ENCODE measurements at places on chromosomes 3 and 15.

GRCh38 chr3:15979495-15979894 lies 181.7 kb upstream of the ANKRD28 start:
- no peak for DNase-seq

- no peak for DNase-seq
Observed at GRCh38 chr15:45572617-45573016, 14.6 kb upstream of the BLOC1S6 start.

DNA sequence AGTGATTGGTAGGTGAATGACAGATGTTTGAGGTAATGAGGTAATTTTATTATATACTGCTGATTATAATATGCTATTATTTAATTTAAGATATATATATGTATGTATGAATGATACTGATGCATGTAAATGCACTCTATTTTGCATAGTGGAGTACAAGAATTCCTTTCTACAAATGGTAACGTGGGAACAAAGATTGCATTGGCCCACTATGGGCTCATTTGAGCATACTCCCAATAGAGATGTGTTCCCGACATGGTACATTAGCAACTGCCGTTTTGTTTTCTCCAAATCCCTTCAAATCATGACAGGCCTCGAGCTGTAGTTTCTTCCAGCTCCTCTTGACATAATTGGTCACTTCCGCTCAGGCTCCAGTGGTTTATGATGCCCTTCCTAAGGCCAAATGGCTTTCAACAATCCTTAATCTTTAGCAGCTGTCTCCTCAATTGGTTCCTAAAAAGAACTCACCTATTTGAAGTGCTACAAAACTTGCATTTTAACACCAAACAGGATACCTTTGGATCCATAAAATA lies 266.1 kb downstream of the ADAMTSL3 start:
- DNase-seq, result no peak

- DNase-seq, result no peak
Observed at GRCh38 chr3:157248590-157249422, 88.9 kb upstream of the CCNL1 start.

- no peak for DNase-seq
Observed at GRCh38 chr3:126287536-126288241, 69.5 kb downstream of the KLF15 start.

- DNase-seq, result no peak
Observed at GRCh38 chr3:14543446-14543845, 3.3 kb upstream of the GRIP2 start.

DNA sequence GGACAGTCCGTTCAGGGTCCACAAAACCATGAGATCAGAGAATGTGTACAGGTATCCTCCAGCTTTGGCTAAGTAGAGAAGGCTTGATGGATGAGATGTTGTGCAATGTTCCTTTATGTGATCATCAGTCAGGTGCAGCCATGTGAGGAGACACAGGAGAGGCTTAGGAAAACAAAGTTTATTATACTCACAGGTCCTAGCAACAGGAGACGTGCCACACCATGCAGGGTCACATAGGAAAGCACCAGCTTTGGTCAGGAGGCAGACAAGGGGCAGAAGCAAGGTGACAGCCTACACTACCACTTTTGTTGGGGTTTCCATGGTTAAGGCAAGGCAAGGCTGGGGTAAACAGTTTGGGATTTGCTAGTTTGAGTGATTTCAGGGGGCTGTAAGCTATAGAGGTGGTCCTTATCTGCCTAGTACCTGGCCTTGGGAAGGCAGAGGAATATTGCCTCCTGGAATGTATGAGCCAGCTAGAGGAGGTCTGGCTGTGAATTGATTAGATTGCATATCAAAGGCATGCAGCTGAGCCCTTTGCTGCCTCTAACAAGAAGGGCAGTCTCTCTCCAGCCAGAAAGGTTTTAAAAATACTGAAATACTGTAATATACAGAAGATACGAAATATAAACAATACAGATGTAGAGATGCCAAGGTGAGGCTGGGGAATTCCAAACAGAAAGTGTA lies 248.6 kb downstream of the RYR3 start:
- no peak for DNase-seq

DNA sequence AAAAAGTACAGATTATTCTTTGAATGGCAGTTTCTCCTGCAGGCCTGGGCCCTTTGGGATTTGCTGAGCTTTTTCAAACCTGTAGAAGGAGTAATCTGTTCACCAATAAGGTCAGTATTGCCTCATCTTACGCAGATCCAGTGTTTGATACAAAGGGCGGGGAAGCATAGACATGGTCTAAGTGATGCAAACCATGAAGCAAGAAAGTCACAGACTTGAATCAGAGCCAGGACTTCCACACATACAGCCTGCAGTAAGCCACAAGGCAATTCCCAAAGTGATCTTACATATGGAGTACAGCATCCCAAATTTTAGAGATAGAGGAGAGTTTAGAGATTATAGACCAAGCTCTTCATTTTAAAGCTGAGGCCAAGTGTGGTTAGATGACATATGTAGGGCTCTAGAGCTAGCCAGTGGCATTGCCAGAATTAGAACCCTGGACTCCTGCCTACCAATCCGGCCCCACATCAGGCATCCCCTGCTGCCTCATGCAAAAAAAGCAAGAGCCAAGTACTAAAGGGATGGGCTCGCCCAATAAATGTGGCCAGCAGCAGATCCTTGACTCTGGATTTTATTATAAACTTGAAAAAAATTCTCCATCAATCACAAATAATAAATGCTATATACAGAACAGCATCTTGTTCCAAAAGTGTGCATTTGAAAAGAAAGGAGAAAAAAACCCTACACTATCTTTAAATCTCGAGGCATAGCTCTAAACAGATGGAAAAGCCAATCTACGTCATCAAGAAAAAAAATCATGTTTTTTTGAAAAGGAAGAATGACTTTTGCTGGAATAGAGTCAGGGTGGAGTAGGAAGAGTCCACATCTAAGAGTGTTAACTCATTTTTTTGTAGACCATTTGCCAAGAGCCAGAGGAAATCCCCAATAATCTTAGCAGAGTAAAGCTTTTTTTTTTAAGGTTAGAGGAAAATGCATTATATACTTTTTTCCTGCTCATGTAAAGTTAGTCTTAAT lies 24.0 kb downstream of the ABI3BP start:
- no peak for DNase-seq

DNA sequence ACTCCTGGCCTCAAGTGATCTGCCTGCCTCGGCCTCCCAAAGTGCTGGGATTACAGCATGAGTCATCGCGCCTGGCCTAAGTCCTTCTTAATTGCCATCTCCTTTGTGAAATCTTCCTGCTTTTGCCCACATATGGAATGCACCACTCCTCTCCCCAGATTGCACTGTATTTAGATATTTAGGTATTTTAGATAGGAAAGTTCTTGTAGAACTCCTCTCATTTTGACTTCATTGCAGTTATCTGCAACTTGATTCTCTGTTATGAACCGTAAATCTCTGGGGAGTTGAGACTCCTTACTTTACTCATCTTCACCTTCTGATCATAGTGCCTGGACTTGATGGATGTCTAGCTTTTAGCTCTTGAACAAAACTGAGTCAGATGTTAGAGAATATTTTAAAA lies 150.7 kb downstream of the AKAP13 start:
- no peak for DNase-seq

DNA sequence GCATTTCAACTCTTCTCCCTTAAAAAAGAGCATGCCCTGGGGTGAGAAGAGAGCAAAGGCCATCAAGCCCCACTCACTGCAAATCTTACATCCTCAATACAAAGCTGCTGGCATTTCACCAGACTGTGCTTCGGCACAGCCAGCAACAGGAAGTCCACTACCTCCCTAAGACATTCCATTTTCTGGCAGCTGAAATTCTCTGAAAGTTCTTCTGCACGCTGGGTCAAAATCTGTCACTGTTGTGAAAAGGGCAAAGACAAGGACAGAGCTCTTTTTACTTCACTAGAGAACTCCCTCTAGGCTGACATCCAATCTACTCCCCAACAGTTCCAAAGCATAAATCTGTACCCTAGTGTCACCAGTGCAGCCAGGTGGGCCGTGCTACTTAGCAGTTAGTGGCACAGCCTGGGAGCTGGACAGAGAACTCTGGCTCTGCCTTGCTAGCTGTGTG lies 6.3 kb downstream of the MTMR10 start:
- DNase-seq, result no peak

DNA sequence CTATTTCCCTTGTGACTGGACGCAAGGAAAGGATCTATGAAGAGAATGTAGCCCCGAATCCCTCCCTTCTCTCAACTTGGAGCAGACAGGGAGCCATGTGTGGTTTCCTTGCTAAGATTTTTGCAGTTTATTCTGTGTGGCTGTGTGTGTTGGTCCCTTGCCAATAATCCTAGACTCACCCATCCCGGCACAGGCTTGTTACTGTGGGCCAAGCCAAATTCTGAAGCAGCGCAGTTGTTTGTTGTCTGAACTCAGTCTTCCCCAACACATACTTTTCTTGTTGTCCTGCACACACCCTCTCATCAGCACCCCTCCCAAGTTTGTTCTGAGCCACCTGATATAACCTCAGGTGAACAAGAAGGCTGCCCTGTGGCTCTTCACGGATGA lies 193.3 kb upstream of the CTDSPL start:
- no peak for DNase-seq

GRCh38 chr3:96072226-96072625 lies 742.2 kb upstream of the EPHA6 start:
- DNase-seq, result no peak

GRCh38 chr3:168808596-168808995 lies 712.9 kb upstream of the GOLIM4 start:
- DNase-seq, result no peak
